Omental fat pad (tissue), 4 donors: ENCODE measurements at places on chromosomes 5 and 9.

DNA sequence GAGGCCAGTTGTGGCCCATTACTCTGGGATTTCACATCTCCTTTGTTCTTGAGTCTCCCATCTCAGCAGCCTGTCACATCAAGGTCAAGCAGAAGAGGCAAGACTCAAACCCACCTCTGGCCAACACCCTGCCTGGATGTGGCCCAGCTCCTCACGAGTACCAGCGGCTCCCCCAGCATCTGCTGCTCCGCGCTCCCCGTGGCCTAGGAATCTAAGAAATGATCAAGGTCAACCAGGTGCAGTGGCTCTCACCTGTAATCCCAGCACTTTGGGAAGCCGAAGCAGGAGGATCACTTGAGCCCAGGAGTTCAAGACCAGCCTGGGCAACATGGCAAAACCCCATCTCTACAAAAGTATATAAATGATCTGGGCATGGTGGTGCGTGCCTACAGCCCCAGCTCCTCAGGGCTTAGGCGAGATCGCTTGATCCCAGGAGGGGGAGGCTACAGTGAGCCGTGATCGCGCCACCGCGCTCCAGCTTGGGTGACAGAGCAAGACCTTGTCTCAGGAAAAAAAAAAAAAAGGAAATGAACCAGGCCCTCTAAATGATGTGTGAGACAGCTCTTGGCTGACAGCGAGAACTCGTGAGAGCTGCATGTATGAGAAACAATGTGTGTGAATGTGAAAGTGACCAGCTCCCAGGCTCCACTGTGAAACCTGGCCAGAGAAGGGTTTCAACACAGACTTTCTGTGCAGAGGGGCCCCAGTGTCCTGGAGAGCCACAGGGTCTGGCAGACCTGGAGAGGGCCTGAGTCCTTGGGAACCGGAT is 61.6 kb upstream of the ANGPTL2 start:
- no peak for DNase-seq

- peak; percentile 62 for DNase-seq
Measured at GRCh38 chr9:34547960-34548611, 25.3 kb upstream of the ENHO start.

DNA sequence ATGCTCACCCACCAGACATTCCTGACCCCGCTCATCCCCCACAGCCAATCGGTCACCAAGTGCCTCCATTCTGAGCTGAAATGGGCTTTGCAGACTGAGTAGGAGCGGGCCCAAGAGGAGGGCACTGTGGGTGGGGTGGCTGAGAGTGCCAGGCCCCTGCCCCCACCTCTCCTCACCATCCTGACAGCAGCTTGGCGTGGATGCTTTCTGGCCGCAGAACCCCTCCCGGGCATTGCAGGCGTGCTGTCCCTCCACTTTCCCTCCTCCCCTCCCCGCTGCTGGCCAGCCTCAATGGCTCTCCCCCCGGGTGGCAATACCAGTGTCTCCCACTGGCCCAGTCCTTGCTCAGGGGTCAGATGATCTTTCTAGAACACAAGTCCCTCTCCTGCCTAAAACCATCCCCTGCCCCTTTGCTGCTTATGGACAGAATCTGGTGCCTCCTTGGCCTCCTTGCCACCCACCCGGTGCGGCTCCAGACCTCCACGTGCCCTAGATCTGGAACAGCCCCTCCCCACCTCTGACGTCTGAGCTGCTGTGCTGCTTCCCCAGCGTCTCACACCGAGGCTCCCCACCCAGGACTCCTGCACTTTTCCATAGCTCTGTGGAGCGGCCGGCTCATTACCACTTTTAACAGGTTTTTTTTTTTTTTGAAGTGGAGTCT is 6.1 kb downstream of the FLT4 start:
- DNase-seq: peak; percentile 8

- DNase-seq: no peak
Measured at GRCh38 chr5:168766426-168766700, 187.2 kb upstream of the PANK3 start.

- no peak for DNase-seq
Measured at GRCh38 chr9:21831841-21832509, 29.5 kb downstream of the MTAP start.

DNA sequence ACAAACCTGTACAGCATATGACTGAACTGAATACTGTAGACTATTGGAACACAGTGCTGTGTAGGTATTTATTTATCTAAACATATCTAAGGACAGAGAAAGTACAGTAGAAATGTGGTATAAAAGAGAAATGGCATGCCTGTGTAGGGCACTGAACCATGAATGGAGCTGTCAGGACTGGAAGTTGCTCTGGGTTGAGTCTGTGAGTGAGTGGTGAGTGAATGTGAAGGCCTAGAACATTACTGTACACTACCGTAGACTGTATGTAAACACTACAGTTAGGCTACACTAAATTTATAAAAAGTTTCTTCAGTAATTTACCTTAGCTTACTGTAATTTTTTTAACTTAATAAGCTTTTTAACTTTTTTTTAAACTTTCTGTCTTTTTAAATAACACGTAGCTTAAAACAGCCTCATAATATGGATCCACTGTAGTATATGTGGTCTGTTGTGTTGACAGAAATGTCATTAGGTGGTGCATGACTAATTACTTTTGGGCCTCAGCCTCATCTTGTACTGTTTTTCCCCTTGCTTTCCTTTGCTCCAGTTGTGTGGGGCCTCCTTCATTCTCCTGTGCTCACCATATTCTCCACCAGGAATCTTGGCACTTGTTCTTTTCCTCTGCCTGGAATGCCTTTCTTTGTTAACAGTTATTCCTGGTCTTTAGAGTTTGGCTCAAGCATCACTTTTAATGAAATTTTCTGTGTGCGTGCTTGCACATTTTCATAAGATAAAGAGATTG is 8.8 kb downstream of the SPIN1 start:
- DNase-seq: no peak

DNA sequence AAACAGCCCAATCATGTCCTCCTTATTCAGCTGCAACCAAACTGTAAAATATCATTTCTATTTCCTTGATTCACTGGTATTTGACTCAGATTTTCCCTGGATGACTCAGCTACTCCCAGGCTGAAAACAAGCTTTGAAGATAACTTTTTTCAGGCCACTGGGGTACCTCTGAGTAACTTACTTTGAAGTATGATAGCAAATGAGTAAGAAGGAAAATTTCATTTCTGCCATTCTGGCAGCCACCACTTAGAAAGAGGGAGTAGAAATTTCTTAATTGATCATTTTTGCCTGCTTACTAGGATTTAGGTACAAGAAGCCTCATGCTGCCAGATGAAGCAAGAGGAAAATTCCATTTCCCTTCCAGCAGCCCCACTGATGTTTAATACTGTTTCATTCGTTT is 247.4 kb downstream of the PRELID2 start:
- DNase-seq: no peak

- no peak for DNase-seq
Measured at GRCh38 chr5:96818125-96818788, 10.5 kb upstream of the ERAP1 start.

DNA sequence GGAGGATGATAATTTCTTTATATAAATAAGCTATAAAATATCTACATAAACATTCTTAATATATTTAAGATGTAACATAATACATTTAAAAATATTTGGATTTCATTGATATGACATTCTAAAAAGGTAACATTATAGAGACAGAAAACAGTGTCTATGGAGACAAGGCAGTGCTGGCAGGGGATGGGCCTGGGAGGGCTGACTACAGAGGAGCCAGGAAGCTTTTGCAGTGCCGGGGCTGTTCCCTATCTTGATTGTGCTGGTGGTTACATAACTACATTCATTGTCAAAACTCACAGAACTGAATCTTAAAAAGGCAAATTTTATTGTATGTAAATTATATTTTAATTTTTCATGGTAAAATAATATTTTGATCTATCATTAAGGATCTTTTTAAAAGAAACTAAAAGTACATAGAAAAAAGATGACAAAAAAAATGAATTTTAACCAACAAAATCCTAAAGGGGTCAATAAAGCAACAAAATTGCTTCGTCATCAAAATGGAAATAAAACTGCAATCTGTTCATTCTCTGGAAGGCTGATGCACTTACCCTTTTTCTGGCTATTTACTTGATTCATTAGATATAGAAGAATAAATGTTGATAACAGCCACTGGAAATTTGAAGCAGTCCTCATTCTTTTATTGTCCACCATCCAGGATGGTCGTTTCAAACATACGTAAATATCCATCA is 26.3 kb downstream of the LIFR start:
- DNase-seq: no peak

DNA sequence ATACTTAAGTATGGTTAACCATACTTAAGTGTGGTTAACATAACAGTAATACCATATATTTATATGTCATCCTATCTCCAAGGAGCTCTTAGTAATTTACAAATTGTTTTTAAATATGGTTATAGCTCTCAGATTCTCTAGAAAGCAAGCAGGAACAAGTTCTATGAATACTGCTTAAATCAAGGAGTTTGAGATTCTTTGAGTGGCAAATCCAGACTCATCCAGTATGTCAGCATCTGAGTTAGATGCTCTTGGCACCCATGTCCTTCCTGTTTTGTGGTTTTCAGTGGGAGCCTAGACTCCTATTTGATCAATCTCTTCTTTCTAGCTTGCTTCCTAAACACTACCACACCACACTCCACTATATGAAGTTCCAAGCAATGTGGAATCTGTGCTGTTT is 114.7 kb upstream of the GDNF start:
- DNase-seq: no peak

DNA sequence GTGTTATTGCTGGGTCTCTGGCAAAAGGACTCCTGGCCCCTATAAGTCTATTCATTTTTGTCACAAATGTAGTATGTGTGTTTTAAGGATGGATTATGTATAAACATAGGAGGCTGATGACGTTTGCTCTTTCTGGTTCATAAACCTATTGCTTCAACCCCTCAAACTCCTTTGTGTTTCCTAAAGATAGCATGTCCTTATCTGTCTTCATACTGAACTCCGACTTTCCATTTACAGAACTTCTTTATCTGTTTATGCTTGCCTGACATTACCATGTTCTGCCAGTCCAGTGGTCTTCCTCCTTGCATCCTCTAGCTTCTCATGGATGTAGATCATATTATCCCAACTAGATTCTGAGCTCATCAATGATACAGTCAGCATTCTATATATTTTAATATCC is 46.1 kb downstream of the ARHGEF28 start:
- DNase-seq: no peak

DNA sequence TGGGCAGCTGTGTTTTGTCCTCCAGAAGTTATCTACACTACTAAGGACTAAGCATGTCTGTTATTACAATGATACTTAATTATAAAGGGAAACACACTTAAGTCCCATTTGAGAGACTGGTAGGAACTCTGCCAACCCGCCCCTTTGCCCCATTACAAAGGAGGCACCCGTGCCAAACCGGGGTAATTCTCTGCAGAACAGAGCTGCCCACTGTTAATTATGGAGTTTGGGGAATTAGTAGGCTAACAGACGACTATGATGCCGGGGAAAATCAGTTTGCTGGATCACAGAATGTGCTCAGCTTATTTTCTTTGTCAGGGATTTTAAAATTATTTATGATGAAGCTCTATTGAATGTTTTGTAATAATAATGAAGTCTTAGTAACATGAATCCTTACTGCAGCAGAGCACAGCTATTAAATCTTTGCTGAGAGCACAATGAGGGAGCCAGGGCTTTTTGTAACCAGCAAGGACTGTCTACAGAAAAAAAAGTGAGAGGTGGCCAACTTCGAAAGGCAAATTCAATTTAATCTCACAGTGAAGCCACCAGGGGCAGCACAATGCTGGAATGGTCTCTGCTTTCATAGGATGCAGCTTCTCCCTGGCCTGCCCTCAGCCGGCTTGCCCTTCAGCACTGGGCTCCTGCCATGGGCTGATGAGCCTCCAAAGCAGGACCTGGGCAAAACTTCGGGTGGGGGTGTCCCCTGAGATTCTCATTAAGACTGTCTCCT is 134.5 kb downstream of the GNAQ start:
- DNase-seq: no peak

GRCh38 chr9:86903734-86904085 is 43.6 kb downstream of the GAS1 start:
- DNase-seq: no peak
